ENCODE measurements at places on chromosomes 3 and 15.
A peak's percentile ranks its signal among the peaks of the same experiment; 100 is the strongest.

DNA sequence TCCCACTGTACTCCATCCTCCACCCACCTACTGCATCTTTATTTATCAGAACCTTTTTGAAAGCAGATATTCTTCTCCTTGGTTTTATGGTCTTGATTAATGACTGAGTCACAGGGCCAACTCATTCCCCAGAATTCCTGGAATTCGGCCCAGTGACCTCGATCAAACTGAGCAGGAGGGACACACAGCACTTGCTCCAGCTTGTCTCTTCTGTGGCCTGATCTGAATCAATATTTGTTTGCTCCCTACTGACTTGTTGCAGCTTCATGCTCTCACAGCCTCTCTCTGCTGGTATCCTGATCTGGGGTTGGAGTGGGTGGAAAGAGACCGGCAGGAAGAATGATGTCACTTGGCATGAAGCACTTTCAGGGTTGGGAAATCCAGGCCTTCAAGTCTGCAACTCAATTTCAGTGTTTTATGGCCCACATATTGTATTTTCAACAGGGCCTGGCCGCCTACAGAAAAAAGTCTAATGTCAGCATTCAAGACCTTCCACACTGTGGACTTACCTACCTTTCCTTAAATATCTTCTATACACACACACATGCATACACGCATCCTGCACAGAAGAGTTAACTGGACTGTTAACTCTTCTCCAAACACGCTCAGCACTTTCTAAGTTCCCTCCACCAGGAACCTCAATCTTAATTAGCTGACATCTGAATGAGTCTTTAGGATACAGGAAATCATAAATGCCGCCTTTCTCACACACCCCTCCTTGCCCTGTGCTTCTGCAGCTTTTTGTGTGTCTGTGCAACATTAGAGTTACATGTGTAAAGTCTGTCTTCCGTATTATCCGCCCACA lies 4.6 kb downstream of the ANXA2 start:
- no peak for DNase-seq

DNA sequence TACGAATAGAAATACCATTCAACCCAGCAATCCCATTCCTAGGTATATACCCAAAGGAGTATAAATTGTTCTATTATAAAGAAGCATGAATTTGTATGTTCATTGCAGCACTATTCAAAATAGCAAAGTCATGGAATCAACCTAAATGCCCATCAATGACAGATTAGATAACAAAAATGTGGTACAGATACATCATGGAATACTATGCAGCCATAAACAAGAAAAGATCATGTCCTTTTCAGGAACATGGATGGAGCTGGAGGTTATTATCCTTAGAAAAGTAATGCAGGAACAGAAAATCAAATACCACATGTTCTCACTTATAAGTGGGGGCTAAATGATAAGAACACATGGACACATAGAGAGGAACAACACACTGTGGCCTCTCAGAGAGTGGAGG lies 571.9 kb downstream of the RBMS3 start:
- no peak for DNase-seq

DNA sequence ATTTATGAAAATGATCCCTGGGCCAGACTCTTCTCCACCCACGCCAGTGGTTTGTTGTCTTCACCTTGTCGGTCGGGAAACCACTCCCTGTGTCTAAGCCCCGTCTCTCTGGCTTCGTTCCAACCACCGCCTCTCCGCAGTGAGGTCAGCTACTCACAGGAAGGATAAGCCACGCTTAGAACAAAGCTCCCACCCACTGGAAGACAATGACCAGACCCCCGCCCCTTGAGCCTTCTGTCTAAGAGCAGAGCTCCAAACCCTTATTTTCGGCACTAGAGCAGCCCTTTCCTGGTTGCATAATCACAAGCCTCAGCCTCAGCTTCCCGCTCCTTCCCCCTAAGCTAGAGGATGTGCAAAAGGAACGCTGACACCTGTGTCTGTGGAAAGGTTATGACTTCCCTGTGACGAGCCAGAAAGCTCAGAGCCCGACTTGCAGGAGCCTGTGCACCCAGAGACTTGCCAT lies 114.9 kb upstream of the MEF2A start:
- DNase-seq: peak; percentile 83

GRCh38 chr3:126082362-126083137 lies 1.4 kb downstream of the SLC41A3 start:
- DNase-seq: no peak

DNA sequence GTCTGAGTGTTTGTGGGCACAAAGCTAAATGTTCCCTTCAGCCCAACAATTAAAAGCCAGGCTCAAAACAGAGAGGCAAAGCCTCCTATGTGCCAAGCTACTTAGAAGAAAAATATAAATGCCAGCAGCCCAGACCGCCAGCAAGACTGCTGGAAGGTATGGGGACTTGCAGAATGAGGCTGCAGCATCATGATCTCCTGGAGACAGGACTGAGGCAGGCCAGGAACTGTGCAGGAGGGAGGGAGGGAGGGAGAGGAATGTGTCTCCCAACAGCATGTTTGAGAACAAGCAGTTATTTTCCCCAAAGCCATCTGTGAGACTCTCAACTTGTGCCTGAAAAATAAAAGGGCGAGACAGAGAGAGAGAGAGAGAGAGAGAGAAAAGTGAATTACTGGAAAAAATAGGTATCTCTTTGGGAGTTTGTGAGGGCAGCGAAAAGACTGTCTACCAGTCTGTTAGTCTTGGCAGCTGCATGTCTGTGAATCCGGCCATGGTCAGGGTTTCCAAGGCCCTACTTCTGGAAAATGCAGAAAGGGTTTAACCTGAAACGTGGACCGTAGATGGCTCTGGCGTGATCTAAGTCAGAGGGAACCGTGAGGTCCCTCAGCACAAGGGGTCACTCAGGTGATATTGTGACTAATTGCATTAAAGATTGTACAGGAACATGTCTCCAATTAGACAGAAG lies 139.7 kb upstream of the COL8A1 start:
- no peak for DNase-seq

GRCh38 chr15:74976159-74976558 lies 19.2 kb upstream of the SCAMP5 start:
- no peak for DNase-seq

- DNase-seq: no peak
These were observed 6.7 kb downstream of the RNU6-1 start for GRCh38 chr15:67832897-67833709.

DNA sequence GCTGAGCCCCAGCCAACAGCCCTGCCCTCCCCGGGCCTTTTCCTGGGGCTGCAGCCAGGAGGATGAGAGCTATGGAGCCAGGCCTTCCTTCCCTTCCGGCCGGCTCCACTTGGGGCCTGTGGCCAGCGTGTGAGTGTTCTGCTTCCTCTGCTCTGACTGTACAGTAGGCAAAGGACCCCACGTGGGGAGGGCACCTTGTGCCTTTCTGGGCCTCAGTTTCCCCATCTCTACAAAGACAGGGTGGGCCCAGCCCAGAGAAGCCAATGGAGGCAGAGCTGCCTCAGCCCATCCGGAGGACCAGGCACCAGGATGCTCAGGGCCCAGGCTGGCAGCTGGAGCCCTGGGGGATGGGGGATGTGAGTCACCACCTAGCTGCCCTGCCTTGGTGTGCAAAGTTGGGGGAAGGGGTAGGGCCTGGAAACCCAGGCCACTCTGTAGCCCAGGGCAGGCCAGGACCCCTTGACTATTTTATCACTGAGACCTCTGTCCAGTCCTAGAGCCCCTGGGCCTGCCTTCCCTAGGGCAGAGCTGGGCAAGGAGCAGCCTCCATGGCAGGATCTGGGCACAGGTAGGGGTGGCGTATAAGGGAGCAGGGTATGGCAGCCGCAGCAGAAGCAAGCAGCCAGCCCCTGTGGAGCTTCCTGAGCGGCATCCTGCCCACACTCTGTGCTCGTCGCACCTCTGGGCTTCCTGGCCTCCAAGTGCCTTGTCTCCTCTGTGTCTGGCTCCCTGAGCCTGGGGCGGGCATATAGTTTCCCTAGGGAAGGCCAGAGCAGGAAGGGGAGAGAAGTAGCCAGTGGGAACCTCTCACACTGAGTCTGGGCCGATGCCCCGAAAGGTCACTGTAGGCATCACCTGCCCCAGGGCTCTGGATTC lies 1.8 kb downstream of the PSTPIP1 start:
- DNase-seq: peak; percentile 76

DNA sequence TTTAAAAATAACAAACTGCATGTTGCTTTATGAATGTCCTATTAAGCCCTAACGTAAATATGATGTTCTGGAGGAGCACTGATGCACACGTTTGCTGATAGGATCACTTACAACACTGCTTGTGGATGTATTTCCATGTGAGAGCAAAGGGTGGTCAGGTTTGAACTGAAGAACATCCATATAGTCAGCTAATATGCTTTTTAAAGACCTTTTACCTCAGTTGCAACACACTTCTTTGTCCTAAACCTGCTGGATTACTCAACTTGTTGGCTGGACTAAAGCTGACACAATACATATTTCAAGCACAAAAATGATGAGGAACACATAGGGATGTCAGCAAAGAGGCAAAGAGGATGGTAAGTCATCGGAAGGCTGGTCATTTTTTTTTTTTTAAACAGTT lies 186.6 kb downstream of the TIGIT start:
- no peak for DNase-seq

GRCh38 chr3:151168269-151169094 lies 34.5 kb downstream of the GPR171 start:
- DNase-seq: peak; percentile 89

- no peak for DNase-seq
These were observed 334.1 kb downstream of the RBMS3 start for GRCh38 chr3:29614954-29615353.

- no peak for DNase-seq
These were observed 22.9 kb downstream of the ITPR1 start for GRCh38 chr3:4515916-4516579.

GRCh38 chr3:64224826-64225610 lies at the start of gene PRICKLE2:
TSS of gene PRICKLE2 (minus strand) at chr3:64225466. CDS start at chr3:64198927, 26,539 bp downstream.
- DNase-seq: no peak

Measured in activated naive CD8-positive, alpha-beta T cell treated with anti-CD3 and anti-CD28 coated beads, Interleukin-2, amount 50 U/mL, for 24 hours (primary cell).